Esophagus mucosa (tissue), 1 donor: ENCODE measurements at places on chromosomes 3 and 15. TPM values are rescaled to one million over a fixed set of nuclear protein-coding genes. Genes with fewer than 3 reads are reported as not detected.

GRCh38 chr3:187947927-187948682, 202.8 kb upstream of the BCL6 start:
- ATAC-seq: no peak

- ATAC-seq: no peak
Observed at GRCh38 chr3:142394921-142395622, 52.8 kb downstream of the XRN1 start.

GRCh38 chr3:96994988-96995387, 180.6 kb downstream of the EPHA6 start:
- no peak for ATAC-seq

The GP5 gene
- 0.08 TPM for total RNA-seq

The CADM2 gene
- total RNA-seq: not detected

The ALCAM gene
- total RNA-seq: 4.7 TPM

The HRH1 gene
- total RNA-seq: 4.2 TPM

GRCh38 chr3:177131927-177132636, 65.2 kb downstream of the TBL1XR1 start:
- ATAC-seq: no peak

- no peak for ATAC-seq
Observed at GRCh38 chr15:80503319-80503952, 99.3 kb downstream of the ARNT2 start.

- no peak for ATAC-seq
Observed at GRCh38 chr15:54681584-54681983, 515.2 kb downstream of the RSL24D1 start.

The B3GALNT1 gene
- 5.2 TPM for total RNA-seq

The FGD5 gene
- 2.5 TPM for total RNA-seq

DNA sequence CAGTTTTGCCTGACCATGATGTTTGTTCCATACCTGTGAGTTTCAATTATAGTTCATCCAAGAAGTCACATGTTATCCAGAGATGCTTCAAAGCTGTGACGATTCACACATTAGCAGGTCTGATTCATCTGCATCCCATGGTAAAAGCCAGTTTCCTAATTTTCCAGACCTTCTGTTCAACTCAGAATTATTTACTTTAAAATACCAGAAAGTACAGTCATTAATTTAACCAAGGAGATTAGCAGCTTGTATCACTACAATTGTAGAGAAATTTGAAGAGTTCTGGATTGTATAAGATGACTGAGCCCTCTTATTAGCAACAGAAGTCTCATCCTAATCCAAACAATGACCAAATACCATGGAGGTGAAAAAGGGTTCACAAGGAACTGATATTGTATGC, 76.1 kb upstream of the THBS1 start:
- no peak for ATAC-seq

The FGF7 gene
- 2.0 TPM for total RNA-seq

- no peak for ATAC-seq
Observed at GRCh38 chr3:159032311-159032710, 230.5 kb downstream of the MFSD1 start.

The SEMA4B gene
- total RNA-seq: 216 TPM

DNA sequence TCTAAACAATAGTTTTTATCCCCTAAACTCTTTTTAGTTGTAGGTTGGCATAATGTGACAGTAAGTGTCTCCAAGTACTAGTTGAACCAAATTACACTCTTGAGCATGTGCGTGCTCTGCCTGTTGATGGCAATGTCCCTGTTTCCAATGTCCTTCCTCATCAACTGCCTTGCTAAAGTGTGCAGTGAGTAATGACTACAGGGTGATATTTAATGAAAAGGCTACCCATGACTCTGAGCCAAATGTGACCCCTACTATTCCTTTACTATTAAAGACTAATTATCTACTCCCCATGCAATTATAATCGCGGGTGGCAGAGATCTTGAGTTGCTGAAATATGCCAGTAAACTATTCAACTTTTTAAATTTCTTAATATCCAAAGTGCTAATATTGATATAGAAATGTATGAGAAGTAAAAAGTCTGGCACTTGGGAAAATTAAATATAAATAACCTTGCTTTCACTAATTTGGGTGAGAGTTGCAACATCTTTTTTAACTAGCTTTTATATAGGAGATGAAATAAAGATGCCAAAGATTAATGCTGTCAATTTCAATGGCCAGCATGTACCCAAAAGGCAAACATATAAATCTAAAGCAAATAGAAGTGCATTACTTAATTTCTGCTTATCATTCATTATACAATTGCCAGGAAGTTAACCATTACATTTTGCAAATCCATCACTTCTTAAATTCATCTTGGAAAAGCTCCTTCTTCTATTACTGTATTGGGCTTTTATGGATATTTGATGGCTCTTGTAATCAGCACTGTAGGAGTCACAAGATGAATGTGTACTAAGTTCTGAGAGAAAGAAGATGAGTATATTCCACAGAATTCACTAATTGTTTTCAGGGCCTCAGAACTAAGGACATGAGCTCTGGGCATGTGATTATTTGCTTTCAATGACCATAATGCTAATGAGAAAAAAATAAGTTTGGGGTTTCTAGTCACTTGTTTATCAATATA, 518.2 kb upstream of the NAALADL2 start:
- no peak for ATAC-seq

GRCh38 chr3:145448436-145448835, 712.5 kb downstream of the PLOD2 start:
- no peak for ATAC-seq

DNA sequence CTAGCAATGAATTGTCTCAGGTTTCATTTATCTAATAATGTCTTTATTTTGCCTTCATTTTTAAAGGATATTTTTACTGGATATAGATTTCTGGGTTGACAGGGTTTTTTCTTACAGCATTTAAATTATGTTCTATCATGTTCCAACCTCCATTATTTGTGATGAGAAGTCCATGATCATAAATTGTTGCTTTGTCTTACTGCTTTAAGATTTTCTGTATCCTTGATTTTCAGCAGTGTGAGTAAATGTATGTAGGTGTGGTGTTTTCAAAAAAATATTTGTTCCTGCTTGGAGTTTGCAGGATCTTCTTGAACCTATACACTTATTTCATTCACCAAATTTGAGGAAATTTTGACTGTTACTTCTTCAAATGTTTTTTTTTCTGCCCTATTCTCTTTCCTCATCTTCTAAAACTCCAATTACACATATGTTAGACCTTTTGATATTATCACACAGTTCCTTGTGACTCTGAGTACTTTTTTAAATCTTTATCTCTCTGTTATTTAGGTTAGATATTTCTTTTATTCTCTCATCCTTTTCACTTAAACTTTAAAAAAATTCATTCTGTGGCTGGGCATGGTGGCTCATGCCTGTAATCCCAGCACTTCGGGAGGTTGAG, 43.7 kb upstream of the SELENOK start:
- ATAC-seq: no peak

- ATAC-seq: no peak
Observed at GRCh38 chr15:80562033-80562432, 133.1 kb upstream of the ABHD17C start.

- ATAC-seq: no peak
Observed at GRCh38 chr3:157522648-157523047, 19.4 kb upstream of the VEPH1 start.

The MAGI1 gene
- total RNA-seq: 13.7 TPM
